ENCODE measurements at places on chromosomes 5 and 9. TPM values are rescaled to one million over a fixed set of nuclear protein-coding genes. Genes with fewer than 3 reads are reported as not detected.

Gene PROB1
- total RNA-seq = 2.5 TPM

DNA sequence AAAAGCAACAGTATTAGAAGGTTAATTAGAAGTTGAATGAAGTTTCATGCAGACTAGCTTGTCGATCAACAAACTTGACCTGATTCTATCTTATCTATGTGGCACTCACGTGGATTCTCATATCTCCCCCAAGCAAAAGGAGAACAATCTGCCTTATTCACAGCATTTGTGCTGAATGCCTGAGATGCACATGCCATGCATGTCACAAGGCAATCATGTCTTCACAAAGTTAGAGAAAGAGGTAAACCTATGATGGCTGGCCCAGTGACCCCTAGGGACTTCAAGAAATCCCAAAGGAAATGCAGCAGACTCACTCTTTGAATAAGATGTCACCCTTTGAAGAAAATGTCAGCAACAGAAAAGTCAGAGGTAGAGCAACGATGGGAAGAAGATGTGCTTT lies 17.6 kb upstream of the SHOC1 start:
- DNase-seq = no peak

Gene BTNL3
- not detected for total RNA-seq

Gene CFAP90
- total RNA-seq = 2.5 TPM

DNA sequence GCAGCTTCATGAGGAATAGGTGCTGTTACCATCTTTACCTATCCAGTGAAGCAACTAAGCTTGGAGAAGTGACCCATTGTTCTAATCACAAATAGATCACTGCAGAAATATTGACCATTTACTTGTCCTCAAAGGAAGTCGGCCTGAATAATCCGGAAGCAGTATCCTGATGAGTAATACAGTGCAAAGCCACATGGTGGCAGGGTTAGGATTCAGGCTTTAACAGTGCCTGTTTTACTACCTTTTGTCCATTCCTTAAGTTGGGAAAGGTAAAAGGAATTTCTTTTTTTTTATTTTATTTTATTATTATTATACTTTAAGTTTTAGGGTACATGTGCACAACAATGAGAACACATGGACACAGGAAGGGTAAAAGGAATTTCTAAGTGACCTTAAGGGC lies 336.3 kb downstream of the KDM4C start:
- no peak for DNase-seq

Gene CTXN3
- total RNA-seq = not detected

GRCh38 chr9:68763104-68763503 lies 58.1 kb downstream of the PIP5K1B start:
- no peak for DNase-seq

- DNase-seq = no peak
Measured at GRCh38 chr9:121596515-121596914, 54.9 kb upstream of the DAB2IP start.

DNA sequence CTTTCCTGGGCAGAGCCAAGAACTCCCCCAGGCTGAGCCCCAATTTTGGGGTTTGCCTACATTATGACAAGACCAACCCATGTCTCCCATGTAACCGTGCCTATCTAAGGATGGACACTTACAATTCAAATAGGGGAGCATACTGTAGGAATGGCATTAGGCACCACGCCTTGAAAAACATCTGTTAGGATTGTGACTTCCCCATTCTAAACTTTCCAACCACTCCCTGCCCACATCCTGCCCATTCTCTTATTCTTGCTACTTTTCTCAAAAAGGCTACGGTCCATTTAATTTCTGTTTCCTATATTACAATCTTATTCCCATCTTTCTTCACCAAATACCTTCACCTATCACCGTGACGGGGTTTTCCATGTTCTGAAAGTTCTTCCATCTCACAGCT lies 99.2 kb downstream of the LPAR1 start:
- DNase-seq = no peak

Gene UNC13B
- 20.4 TPM for total RNA-seq

- DNase-seq = no peak
Measured at GRCh38 chr9:76521244-76521681, 62.3 kb downstream of the GCNT1 start.

- peak; percentile 40 for DNase-seq
Measured at GRCh38 chr5:169216866-169217265, 84.1 kb downstream of the SLIT3 start.

- no peak for DNase-seq
Measured at GRCh38 chr5:152113401-152113800, 188.8 kb upstream of the GLRA1 start.

Gene CD274
- total RNA-seq = 2.2 TPM

GRCh38 chr5:178496214-178496613 lies 94.0 kb downstream of the COL23A1 start:
- no peak for DNase-seq

DNA sequence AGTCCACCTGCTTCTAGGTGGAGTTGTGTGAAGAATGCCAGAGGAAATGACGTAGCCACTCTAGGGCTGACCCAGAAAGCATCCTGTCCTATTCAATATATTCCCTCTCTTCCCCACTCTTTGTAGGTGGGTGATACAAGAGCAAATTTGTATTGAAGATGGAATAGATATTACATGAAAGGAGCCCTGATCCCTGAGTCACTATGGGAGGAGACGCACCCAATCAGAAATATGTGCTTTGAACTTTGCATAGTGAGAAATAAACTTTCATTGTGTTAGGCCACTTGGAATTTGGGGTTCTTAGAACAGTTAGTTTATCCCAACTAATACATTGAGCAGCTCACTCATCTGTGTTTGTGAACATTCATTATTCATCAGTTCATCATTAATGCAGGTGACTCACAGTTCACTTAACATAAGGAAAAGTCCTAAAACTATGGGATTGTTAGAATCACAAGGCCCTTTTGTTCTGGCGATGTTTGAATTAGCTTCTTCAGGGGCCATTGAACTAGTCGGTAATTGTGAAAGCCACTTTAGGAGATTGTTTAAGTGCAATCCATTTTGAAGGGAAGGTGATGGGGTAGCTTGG lies 26.9 kb upstream of the NTRK2 start:
- no peak for DNase-seq

Gene AQP7
- total RNA-seq = 6.4 TPM

DNA sequence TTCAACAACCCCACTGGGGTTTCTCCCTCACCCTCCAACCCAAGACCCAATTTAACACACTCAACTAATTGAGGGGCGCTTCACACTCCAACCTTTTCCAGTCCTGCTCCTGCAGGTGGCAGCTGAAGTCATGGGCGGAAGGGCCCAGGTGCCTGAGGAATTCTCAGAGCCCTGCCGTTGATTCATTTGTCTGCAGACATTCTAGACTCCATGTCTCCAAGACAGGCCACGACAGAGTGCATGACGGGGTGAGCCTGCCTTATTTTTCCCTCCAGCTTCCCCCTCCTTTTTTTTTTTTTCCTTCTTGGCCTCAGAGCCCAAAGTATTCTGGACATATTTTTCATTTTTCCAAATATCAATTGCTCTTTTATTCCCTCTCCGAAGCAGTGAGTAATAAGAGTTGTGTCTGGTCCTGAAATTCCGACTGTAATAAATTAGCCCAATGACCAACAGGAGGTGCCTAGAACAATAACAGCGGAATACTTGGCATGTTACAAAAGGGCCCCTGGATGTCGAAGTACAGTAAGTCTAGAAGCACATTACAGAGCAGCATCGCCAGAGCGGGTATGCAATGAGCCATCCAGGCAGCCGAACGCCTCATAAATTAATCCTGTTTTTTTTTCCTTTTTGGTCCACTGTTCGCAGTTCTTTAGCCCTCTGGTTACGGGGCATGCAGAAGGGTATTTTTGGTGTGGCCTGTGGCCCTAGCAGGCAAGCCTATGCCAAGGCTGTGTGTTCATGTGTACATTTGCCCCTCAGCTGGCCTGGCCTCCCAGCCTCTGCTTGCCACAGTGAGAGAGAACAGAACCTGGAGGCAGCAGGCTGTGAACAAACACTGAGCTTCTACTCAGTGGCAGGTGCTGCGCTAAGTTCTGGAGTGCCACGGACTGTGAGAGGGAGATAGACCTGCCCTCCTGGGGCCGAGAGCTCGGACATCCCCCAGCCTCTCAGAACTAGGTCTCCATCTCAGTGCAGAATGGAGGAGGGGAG lies 8.6 kb upstream of the SMIM23 start:
- DNase-seq = no peak

DNA sequence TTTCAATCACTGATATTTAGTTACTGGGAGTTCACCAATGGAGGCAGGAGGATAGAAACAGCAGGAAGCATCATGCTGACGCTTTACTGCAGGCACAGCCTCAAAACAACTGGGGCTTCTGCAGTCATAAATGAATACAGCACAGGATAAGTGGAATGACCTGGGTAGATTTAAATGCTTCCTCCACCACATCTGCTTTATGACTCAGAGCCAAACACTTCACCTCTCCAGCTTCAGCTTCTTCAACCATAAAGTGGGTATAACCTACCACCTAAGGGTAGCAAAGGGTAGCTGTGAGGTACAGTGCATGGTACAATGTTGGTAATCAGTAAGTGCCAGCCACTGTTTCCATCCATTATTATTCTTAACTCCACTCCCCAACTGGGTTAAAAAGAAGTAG lies 28.4 kb downstream of the RASEF start:
- DNase-seq = no peak

GRCh38 chr9:110111868-110112267 lies 96.1 kb downstream of the C9orf152 start:
- DNase-seq = no peak

DNA sequence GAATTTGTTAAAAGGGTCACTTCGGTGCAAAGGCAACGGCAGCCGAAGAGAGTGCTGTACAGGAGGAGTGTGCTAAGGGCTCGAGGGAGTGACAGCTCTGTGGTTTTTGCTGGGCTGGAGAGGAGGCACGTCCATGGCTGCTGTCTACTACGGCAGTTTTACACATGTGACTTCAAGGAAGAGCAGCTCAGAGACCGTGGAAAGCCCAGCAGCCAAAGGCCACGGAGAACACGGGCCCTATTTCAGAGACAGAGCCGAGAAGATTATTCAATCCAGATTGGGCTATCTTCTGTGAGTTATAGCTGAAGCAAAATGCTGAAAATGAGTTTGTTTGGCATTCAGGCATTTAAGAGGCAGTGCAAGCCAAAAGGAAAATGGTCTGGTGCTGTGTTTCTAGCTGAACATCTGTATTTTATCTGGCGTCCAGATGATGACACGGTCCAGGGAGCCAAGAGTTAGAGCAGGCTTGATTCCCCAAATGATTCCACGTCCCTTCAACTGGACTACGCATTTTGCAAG lies 96.4 kb downstream of the RFK start:
- peak; percentile 94 for DNase-seq

Gene SLCO6A1
- total RNA-seq = not detected

DNA sequence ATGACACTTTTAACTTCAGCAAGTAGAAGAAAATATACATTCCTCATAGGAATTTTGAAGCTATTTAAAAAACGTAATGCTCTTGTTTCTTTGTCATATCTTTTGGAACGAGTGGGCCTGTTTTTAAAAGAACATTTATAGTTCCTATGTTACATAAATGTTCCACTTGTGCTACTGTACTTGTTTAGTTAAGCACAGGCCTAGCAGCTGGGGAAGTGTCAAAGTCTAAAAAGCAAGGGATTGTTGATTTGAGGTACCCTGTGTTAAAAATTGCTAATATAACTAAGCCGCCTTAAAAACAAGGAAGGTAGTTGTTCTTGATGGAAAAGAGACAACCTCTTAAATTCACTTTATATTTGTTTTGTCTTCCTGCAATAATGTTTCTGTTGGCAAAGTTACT lies 27.2 kb upstream of the ELL2 start:
- DNase-seq = no peak

DNA sequence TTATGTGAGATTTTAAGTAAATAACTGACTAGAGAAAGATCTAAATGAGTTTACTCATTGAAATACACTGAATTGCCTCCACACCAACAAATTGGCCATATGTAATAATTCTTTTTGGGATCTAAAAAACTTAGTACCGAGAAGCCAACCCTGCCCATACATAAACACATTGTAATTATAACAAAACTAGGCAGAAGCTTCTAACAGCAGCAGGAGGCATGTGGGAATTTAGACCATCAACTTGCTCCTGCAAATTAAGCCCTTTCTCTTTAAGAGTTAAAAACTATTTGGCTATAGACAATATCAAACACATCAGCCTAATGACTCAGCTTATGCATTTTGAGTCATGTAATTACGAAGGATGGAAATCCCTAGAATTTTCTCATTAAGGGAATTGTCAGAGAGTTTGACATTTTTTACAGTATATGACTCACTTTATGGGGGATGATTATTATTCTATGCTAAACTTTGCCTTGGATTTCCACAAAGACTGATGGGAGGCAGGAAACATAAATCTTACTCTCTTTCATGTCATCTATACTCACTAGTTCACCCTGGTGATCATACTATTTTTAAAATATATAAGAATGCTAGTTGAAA lies 1.0 kb downstream of the IL7R start:
- DNase-seq = no peak

Gene PCDHB12
- 2.5 TPM for total RNA-seq

DNA sequence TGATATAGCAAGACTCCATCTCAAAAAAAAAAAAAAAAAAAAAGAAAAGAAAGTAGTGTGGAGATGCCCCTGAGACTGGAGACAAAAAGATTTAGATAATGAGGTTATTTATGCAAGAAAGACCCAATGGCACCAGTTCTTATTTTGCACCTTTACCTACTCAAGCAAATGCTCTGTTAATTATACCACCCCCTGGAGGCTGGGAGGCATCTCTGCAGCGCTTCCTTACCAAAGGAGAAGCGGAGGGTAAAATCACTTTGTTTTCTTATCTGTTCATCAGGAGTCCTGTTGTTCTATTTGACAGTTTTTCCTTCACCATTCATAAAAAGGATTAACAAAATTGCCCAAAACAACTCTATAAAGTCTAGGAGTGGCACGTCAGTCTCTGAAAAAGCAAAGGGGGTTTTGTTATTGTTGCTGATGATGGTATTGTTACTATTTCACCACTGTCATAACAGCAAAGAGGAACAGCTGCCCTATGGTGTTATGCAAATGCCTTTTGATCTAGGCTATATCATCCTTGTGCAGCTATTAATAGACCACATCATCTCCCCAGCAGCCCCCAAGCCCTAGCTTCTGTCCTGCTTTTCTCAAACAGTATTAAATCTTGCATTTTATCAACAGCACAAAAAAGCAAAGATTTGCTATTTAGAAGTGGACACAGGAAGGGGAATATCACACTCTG lies 174.0 kb downstream of the PALM2AKAP2 start:
- no peak for DNase-seq

Gene PCDHAC1
- total RNA-seq = 0.49 TPM

DNA sequence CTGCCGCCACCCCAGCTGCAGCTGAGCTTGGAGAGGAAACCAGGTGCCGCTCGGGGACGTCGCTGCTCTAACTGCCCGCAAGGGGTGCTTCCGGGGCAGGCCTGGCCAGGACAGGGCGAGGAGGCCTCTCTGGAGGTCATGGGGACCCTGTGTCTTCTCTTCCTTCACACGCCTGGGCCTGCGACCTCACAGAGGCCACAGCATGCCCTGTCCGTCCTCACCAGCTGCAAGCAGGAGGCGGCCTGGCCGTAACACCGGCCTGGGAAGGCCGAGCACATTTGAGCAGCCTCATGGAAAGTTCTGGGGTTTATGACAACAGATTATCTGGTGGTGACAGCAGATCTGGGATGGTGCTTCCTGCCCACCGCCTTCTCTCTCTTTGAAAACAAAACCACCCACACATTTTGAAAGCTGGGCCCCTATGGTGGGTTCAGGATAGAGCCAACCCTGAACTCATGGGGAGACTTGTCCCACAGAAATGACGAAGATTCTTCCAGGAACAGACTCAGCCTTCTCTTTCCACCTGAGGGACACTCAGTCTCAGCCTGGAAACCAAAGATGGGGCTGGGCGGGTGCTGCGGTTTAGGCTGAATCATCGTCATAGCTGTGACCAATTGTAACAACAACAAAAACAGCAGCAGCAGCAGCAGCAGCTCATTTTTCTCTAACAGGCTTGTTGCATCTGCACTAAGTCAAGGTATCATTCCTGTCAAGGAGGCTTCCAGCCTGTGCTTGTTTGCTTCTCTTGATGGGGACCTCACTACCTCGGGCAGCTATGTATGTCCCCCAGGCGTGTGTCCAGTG lies 99.6 kb upstream of the RAPGEF1 start:
- DNase-seq = no peak
